ENCODE measurements at places on chromosomes 3 and 15.

GRCh38 chr15:69513986-69514385 is 61.4 kb downstream of the RPLP1 start:
- DNase-seq, result no peak

DNA sequence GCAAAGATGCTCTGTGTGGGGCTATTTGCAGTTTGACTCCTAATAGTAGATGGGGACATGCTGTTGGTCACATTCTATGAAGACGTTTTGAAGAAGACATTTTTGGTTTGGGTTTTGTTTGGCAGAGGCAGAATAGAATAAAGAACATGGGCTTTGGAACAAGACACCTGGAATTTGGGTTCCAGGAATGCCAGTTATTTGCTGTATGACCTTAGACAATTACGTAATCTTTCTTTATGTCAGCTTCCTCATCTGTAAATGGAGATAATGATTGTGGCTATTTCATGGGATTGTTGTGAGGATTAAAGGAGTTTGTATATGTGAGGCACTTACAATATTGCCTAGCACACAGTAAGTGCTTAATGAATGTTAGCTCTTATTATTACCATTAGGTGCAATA is 91.6 kb downstream of the MESD start:
- no peak for DNase-seq

GRCh38 chr3:140530603-140531002 is 147.3 kb upstream of the TRIM42 start:
- no peak for DNase-seq

DNA sequence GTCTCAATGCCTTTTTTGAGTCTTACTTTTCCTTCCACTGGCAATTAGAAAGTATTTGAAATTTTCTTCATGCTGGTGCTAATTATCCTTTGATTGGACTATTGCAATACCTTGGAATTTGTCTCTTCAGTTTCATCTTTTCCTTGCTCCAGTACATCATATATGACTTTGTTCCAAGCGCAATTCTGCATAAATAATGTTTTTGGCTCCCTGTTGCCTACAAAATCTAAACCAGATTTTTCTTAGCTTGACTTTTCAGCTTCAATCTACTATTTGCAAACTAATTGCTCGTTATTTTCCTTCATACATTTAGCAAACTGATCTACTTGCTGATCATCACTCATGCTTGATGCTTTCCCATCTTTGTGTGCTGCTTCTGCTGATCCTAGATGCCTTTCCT is 230.8 kb upstream of the GPR149 start:
- no peak for DNase-seq

GRCh38 chr3:195453236-195453635 is 10.4 kb upstream of the ACAP2 start:
- no peak for DNase-seq

DNA sequence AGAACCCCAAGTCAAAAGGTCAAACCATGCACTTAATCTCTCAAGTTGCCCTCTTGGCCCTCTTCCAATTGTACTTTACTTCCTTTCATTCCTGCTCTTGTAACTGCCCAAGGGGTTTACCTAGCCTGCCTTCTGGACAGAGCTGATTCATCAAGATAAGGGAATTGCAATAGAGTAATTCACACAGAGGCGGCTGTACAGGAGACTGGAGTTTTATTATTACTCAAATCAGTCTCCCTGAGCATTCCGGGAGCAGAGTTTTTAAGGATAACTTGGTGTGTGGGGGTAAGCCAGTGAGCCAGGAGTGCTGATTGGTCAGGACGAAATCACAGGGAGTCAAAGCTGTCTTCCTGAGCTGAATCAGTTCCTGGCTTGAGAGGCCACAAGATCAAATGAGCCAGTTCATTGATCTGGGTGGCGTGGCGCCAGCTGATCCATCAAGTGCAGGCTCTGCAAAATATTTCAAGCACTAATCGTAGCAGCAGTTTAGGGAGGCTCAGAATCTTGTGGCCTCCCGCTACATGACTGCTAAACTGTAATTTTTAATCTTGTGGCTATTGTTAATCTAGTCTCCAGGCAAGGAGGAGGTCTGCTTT is 590.0 kb downstream of the EPHA3 start:
- DNase-seq, result no peak

GRCh38 chr3:25291481-25291905 is 136.6 kb upstream of the RARB start:
- DNase-seq, result no peak

DNA sequence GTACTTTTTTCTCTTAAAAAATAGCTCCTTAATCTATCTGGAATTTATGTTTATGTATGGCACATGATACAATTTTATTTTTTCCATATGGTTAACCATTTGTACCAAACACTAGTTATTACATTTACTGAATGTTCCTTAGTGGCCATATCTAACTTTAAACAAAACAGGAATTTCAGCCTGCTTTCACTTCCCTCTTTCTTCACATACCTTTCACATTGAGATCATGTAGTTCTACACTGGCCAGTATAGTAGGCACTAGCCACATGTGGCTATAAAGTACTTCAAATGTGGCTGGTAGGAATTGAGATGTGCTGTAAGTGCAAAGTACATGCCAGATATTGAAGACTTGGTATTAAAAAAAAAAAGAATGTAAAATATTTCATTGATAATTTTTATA is 4.7 kb upstream of the RYK start:
- DNase-seq, result no peak

- no peak for DNase-seq
Observed at GRCh38 chr3:143412084-143412483, 292.5 kb downstream of the CHST2 start.

DNA sequence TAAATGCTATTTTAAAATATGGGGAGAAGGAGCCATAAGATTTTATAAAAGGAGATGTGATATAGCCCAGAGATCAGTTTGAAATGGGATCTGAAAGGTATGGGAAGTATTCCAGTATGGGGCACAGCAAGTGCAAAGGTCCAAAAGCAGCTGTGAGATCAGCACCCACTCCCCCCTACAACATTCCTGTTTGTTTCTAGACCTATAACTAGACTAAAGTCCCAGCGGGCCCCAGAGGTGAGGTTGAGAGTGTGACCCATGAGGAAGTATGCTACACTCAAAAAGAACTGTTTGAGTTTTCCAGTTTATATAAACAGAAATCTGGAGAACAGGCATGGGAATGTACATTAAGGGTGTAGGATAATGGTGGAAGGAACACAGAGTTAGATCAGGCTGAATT is 152.5 kb downstream of the TBC1D5 start:
- no peak for DNase-seq

- DNase-seq, result no peak
Observed at GRCh38 chr3:32194653-32195052, 43.8 kb upstream of the CMTM8 start.

DNA sequence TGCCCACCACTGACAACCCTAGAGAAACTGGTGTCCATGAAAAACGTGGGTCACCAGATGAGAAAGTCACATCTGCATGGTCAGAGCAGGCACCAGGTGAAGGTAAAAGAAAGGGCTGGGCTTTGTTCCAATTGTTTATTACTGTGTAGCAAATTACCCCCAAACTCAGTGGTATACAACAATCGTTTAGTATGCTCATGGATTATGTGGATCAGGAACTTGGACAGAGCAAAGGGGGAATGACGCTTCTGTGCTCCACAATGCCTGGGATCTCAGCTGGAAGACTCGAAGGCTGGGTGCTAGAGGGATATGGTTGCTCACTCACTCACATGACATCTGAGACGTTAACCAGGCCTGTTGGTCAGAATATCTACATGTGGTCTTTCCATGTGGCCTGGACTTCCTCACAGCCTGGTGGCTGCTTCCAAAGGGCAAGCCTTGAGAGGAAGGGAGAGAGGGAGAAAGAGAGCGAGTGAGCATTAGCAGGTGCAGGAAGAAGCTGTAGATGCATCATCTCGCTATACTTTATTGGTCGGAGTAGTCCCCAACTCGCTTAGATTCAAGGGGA is 44.9 kb downstream of the LPP start:
- DNase-seq, result no peak

DNA sequence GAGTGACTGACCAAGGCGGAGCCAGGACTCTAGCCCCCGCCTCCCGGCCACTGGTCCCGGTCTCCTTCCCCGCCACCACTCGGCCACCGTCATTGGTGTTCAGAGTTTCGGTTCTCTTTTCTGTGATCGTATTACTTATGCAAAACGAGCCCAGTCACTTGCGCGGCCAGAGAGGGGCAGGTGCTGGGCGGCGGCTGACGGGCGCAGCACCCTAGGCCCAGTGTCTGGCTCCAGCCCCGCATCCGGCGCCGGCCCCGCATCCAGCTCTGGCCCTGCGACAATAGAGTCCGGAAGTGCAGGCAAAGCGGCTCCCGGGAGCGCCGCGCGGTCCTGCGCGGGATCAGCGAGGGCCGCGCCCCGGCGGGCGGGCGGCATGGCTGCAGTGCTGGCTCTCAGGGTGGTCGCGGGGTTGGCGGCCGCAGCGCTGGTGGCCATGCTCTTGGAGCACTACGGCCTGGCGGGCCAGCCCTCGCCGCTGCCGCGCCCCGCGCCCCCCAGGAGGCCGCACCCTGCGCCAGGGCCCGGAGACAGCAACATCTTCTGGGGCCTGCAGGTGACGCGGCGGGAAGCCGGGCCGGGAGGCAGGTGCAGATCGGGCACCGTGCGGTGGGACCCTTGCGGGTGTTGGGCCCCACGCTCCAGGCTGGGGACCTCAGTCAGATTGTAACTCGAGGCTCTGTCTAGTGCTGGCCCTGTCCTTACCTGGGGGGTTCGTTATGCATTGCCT is at the start of gene TMEM62:
TSS of gene TMEM62 (plus strand) at position 157 of the 727 bp plus-strand sequence. CDS start at position 374, 217 bp downstream.
- DNase-seq, result peak; percentile 58

GRCh38 chr15:34808016-34808415 is 12.7 kb upstream of the ACTC1 start:
- DNase-seq, result no peak

GRCh38 chr15:72404356-72404755 is 6.3 kb downstream of the TMEM202 start:
- no peak for DNase-seq

- DNase-seq, result no peak
Observed at GRCh38 chr3:133756716-133757694, 10.8 kb downstream of the TF start.

GRCh38 chr3:193335031-193335430 is 43.5 kb downstream of the ATP13A5 start:
- DNase-seq, result no peak
